Esophagus squamous epithelium (tissue), 5 donors: ENCODE measurements at places on chromosomes 11 and 22.

DNA sequence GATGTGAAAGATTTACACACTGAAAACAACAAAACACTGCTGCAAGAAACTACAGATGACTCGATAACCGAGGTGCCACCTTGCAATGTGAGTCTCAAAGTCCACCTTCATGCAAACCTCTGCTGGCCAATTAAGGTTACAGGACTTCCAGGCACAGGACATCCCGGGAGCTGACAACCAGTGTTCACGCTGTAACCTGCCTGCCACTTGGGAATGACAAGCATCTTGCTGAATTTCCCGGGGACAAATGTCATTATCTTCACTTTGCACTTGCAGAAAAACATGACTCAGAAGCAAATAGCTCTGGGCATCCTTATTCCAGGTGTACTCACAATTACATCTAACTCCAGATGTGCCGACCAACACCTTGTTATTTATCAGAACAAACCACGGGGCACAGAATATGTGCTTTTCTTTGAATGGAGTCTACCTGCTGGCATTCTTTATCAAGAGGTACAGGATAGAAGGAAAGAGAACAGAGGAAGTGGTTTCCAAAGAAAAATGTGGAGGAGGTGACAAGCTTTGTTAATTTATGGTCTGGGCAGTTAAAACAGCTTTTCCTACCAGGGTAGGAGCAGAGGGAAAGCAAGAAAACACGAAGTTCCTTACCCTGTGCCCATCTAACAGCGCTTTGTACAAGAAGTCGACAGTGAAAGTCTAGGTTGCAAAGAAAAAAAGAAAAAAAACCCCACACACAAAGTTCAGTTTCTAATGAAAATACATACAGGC is 72.3 kb downstream of the SHANK2 start:
- no peak for DNase-seq

DNA sequence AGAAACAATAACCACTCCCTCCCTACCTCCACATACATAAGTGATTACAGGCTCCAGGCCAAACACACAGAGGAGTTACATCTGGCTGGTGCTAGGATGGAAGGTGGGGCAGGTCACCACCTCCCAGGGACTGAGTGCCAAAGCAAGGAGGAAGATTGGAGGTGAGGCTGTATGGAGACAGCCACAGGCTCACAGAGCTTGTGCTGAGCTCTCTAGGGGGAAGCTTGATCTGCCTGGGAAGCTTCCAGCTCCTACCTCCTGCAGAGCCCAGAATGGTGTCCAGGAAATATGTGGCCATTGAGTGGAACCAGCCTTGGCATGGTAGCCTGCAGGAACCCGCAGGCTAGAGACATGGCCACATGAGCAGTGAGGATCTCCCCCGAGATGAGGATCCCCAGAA is 3.6 kb upstream of the MED15 start:
- DNase-seq: no peak

GRCh38 chr22:25420471-25420924 is 144.0 kb upstream of the GRK3 start:
- no peak for DNase-seq

DNA sequence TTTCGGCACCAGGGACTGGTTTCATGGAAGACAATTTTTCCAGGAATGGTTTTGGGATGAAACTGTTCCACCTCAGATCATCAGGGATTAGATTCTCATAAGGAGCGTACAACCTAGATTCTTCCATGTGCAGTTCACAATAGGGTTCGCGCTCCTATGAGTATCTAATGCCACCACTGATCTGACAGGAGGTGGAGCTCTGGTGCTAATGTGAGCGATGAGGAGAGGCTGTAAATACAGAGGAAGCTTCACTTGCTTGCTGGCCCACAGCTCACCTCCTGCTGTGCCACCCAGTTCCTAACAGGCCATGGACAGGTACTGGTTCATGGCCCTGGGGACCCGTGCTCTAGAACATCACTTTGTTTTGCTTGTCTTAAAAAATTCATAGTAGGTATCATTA is 41.8 kb upstream of the AMPD3 start:
- no peak for DNase-seq

DNA sequence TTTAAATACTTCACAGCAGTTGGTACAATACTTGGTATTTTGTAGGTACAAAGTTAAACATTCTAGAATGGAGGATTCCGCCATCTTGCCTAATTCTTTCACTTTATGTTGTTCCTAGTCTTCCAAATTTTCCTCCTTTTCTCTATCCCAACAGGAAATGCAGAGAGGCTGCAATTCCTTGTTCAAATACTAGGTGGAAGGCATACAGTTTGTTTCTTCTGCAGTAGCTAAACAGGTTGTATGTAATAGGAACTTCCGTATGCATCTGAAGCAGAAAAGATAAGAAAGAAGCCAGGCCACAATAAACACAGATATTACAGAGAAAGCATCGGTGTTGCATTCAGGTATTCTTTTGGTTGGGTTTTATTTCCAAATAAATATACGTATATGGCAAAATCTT is 186.4 kb upstream of the MTMR2 start:
- no peak for DNase-seq

DNA sequence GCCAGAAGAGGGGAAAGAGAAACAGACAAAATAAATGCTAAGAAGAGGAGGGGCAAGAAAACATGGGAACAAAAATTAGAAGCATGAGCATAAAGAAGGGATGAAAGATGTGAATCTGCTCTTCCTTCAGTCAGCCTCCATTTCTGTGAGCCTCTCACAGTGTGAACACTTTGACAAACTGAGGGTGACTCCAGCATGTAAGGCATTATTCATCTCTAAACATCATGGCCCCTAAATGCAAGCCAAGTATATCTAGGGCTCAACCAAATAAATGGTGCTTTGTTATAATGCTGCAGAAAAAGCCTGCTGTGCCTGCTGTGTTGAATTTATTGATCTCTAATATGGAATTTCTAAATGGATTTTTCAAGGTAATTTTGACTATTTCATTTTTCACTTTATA is 281.3 kb downstream of the TTC28 start:
- no peak for DNase-seq

GRCh38 chr11:107468596-107468995 is 11.0 kb upstream of the CWF19L2 start:
- no peak for DNase-seq

- DNase-seq: no peak
These were observed 458.9 kb upstream of the CADM1 start for GRCh38 chr11:115963156-115963555.

GRCh38 chr11:33909150-33909549 is 17.3 kb upstream of the LMO2 start:
- no peak for DNase-seq

- no peak for DNase-seq
These were observed 3.1 kb upstream of the POLD4 start for GRCh38 chr11:67356387-67356863.

DNA sequence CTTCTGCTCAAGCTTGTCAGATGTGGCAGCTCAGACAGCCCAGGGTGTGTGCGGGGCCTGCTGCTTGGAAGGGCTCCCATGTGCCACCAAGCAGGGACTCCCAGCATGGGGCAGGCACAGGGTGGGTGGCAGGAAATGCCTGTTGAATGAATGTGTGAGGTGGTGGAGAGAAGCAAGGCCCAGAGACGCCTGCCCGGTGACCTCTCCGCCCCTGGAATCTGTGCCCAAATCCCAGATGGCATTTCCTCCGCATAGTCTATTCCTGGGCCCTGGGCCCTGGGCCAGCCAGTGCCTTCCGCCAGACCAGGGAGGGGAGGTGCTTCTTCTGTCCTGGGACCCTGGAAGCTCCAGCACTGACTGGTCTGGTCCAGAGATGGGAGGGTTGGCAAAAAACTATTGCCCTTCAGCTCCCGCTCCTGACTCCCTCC is 3.7 kb downstream of the CST6 start:
- no peak for DNase-seq

- DNase-seq: no peak
These were observed 301.2 kb downstream of the AASDHPPT start for GRCh38 chr11:106378513-106379179.

DNA sequence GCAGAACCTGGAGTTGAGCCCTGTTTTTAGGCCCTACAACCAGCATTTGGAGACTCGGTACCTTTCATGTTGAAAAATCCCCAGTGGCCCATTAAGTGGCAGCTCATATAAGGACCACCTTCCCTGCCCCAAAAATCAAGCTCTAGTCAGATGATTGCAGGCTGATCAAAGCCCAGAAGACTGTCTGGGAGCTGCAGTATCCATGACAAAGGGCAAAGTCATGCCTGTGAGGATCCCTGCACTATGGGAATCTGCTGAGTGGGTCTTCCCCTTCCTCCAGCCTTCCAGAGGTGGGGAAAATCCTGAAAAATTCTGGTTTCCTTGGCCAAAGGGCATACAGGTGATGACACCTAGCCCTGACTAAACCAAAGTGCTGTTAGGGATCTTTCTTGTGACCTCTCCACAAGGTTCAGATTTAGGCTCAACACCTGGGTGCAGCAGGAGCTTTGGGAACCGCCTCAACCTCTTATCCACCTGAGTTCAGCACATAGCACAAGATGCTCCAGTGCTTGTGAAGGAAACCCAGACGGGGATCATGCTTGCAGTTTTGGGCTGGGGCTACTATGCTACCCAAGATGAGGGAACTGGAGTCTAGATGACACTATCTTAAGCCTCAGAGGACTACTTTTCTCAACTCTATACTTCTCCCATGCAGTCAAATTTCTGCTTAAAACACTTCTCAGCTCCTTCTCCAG is 1.2 kb upstream of the TRIM3 start:
- no peak for DNase-seq

DNA sequence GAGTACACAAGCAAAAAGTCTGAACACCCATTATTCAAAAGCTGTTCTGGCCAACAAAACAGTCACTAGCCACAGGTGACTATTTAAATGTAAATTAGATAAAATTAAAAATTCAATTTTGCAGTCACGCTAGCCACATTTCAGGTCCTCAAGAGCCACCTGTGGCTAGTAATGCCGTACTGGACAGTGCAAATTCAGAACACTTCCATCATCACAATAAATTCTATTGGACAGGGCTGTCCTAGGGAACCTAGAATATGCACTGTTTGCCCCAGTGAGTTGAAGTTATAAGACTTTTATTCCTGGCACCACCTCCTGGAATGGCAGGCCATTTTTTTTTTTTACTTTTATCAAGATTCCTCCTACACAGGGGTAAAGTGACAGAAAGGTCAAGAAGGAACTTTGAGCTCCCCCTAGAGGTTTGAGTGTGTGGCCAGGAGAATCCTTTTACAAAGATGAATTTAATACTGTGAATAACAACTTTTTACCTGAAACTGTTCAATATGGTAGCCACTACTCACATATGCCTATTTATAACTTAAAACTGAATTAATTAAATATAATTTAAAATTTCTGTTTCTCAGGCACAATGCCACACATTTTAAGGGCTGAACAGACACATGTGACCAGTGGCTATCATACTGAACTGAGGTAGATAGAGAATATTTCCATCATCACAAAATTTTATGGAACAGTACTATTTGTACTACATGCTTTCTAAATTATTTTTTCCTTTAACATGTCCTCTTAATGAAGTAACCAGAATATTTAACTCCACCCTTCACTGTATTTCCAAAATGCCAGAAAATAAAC is 6.5 kb downstream of the MSANTD2 start:
- DNase-seq: no peak

GRCh38 chr11:12123799-12124198 is 13.4 kb downstream of the MICAL2 start:
- no peak for DNase-seq

DNA sequence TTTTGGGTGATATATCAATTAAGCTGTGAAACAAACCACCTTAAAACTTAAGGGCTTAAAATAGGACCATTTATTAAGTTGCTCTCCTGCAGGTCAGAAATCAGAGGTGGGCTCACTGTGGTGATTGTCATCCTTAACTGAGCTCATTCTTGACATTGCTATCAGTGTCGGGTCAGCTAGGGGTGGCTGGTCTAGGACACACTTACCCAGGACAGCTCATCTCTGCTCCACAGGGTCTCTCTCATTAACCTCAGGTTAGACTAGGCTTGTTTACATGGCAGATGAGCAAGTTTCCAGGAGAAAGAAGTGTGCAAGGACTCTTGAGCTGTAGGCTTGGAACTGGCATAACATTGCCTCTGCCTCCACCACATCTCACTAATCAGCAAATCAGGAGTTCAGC is 601.0 kb upstream of the RAG2 start:
- DNase-seq: no peak

- no peak for DNase-seq
These were observed 269.2 kb upstream of the SORL1-AS1 start for GRCh38 chr11:121721961-121722360.

GRCh38 chr11:2528301-2529050 is 83.7 kb downstream of the KCNQ1 start:
- DNase-seq: no peak

DNA sequence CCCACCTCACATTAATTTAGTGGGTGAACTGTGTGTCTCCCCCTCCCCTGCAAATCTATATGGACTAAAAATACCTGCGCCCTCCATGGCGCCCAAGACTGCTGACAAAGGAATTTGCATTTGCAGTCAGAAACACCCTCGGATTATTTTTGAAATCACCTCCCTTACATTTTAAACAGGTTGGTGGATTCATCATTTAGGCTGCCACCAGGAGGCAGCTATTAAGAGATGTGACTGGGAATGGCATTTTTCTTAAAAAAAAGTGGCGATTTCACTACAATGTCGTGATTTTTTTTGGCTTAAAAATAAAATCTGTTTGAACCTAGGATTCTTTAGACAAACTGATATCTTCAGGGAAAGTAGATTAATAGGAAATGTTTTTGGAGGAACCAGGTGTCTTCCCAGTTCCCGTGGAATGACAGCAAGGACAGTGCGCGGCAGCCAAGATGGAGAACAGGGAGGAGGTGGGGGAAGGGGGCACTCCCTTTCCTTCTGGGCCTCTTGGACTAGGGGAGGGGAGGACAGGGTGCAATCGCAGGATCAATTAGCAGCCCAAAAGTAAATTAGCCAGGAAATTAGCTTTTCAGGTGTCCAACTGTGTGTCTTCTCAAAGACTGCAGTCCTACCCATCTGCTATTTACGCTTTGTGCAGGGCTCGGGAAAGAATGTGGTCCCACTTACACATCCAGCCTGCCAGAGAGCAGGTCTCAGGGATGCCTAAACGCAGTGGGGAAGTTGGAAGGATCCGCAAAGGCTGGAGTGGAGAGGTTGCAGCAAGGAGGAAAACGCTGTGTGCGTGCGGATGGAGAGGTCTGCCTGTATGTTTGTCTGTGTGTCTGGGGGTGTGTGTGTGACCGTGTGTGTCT is 496.4 kb downstream of the NTM start:
- DNase-seq: no peak

- DNase-seq: no peak
These were observed 45.1 kb upstream of the PAX6 start for GRCh38 chr11:31856248-31856647.

DNA sequence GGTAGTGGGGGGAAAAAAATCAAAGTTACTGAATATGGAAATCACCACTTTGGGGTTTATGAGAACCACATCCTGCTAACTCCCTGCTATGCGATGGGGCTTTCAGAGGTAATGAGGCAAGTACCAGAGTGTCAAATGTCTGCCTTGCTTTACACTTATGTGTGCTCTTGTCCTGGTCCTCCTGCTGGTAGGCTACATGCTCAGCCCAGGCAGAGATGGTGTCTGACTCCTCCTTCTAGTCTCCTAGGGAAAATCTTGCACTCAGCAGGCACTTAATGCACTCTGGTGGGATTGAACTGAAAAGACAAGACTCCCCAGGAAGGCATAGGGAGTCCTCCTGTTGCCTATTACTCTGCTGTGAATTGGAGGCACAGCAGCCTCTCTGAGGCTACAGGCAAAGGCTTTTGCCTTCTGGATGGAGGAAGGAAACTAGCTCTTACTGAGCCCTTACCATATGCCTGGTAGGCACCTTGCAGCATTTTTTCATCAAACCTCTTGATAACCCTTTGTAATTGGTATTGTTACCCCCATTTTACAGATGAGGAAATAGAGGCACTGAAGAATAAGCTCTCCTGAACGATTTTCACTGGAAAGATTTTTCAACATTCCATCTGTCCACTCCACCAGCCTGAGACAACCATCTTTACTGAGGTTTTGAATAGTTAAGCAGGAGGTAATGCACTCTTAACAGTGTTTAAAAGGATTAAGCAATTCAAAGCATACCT is 132.1 kb upstream of the PAX6 start:
- DNase-seq: no peak
